ENCODE measurements at places on chromosomes 5 and 9. TPM values are rescaled to one million over a fixed set of nuclear protein-coding genes. Genes with fewer than 3 reads are reported as not detected.

SPATA6L gene
- 4.5 TPM for total RNA-seq

FOXD4L3 gene
- not detected for total RNA-seq

AJM1 gene
- 3.8 TPM for total RNA-seq

GARIN3 gene
- total RNA-seq = not detected

CFAP90 gene
- total RNA-seq = not detected

OR1N2 gene
- total RNA-seq = not detected

ZNF484 gene
- 15.1 TPM for total RNA-seq

LTC4S gene
- total RNA-seq = 7.6 TPM

BAAT gene
- not detected for total RNA-seq

MCIDAS gene
- not detected for total RNA-seq

DMGDH gene
- total RNA-seq = 7.1 TPM

CNTRL gene
- 32.7 TPM for total RNA-seq

ZNF883 gene
- total RNA-seq = 0.98 TPM

IFNA13 gene
- not detected for total RNA-seq

SMIM33 gene
- total RNA-seq = not detected

TICAM2 gene
- 1.0 TPM for total RNA-seq

CCDC192 gene
- 0.87 TPM for total RNA-seq

ZNF608 gene
- total RNA-seq = 16.3 TPM

SPAG8 gene
- total RNA-seq = 2.6 TPM

PCDHB15 gene
- total RNA-seq = 6.5 TPM

PHAX gene
- 40.4 TPM for total RNA-seq

CCDC180 gene
- 14.0 TPM for total RNA-seq

SLC6A18 gene
- total RNA-seq = not detected

ZNF346 gene
- total RNA-seq = 17.6 TPM

QSOX2 gene
- 10.2 TPM for total RNA-seq

SLC46A2 gene
- 0.22 TPM for total RNA-seq

ARID3C gene
- total RNA-seq = 0.30 TPM

LCP2 gene
- 52.8 TPM for total RNA-seq

NMUR2 gene
- not detected for total RNA-seq

PIP5K1B gene
- total RNA-seq = 0.20 TPM

PHF24 gene
- total RNA-seq = 1.2 TPM

F2RL2 gene
- not detected for total RNA-seq

COL23A1 gene
- total RNA-seq = 20.4 TPM

DMRT3 gene
- total RNA-seq = 0.22 TPM

NFIL3 gene
- total RNA-seq = 65.1 TPM

NME5 gene
- total RNA-seq = not detected

MED27 gene
- 14.4 TPM for total RNA-seq

GDNF gene
- not detected for total RNA-seq

TAF11L10 gene
- total RNA-seq = not detected

TMEM171 gene
- 0.90 TPM for total RNA-seq

PNPLA7 gene
- 12.0 TPM for total RNA-seq

HSD17B4 gene
- 176 TPM for total RNA-seq

NFIB gene
- total RNA-seq = 125 TPM

CYLC2 gene
- not detected for total RNA-seq

CMYA5 gene
- 8.1 TPM for total RNA-seq

PAEP gene
- not detected for total RNA-seq

NUTM2G gene
- total RNA-seq = not detected

TAF11L5 gene
- not detected for total RNA-seq

TOR2A gene
- 14.4 TPM for total RNA-seq

GRM6 gene
- total RNA-seq = not detected

CD14 gene
- total RNA-seq = 73.9 TPM

ECSCR gene
- total RNA-seq = 12.8 TPM

PCDHB10 gene
- total RNA-seq = 4.8 TPM

LSM11 gene
- 2.1 TPM for total RNA-seq

All from tibial nerve (tissue), 4 donors.